CD4-positive, CD25-positive, alpha-beta regulatory T cell (primary cell): ENCODE measurements at places on chromosomes 2 and 18.

DNA sequence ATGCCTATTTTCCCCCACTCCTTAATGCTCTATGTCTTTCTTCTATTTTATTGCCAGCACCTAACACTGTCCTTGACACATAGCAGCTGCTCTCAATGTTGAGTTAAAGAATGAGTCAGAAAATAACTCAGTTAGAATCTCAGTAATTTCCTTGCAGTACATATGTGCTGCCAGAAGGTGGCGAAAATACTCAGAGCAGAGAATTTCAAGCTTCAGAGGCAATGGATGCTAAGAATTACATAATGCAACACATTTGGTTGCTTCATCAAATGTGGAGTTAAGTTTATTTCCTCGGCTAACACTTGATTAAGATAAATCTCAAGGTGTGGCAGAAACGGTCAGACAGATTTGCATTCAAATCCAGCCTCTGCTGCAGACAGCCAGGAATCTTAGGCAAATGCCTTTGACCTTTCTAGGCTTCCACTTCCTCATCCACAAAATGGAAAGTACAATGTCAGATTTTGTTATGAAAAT is 105.6 kb downstream of the VSNL1 start:
- peak; percentile 41 for DNase-seq

DNA sequence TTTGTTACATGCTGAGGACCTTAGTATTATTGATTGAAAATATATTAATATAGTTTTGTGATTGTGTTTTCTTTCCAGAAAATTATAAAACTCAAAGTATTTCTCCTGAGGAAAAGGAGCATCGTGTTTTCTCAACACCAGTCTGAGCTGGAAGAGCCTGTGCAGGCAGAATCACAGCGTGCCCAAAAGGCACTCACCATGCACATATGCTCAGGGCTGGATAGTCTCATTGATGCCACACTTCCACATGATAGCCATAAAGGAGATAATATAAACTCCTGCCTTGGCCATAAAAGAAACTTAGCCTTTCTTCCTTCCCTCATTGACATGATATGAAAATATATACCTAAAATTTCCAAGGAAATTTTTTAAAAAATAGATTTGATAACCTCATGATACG is 4.0 kb downstream of the PDE1A start:
- no peak for DNase-seq

- DNase-seq = no peak
Observed at GRCh38 chr18:50788284-50788683, 31.5 kb downstream of the MRO start.

GRCh38 chr2:31234683-31235503 is 941 bp downstream of the EHD3 start:
- no peak for DNase-seq

- no peak for DNase-seq
Observed at GRCh38 chr2:130776550-130776949, 21.2 kb downstream of the AMER3 start.

GRCh38 chr18:6983366-6983765 is 134.2 kb downstream of the LAMA1 start:
- no peak for DNase-seq

DNA sequence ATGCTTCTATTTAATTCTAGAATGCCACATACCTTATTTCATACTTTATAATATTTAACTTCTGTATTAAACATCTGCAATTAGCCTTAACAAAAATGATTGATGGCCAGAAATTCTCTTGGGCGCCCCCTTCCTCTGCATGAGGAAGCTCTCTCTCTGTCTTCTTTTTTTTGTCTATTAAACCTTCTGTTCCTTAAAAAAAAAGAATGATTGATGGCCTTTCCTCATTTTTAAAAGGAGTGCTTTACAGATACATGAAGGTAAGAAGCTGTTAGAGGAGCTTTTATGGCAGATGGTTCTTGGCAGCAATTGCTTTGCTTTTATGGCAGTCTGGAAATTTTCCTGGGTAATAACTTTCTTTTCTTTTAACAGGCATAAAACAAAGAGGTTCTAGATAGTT is 526.9 kb downstream of the SLC4A3 start:
- DNase-seq = no peak

- no peak for DNase-seq
Observed at GRCh38 chr2:237408335-237409000, 5.5 kb downstream of the COL6A3 start.

GRCh38 chr2:44804406-44805265 is 136.9 kb upstream of the SIX3 start:
- DNase-seq = no peak

DNA sequence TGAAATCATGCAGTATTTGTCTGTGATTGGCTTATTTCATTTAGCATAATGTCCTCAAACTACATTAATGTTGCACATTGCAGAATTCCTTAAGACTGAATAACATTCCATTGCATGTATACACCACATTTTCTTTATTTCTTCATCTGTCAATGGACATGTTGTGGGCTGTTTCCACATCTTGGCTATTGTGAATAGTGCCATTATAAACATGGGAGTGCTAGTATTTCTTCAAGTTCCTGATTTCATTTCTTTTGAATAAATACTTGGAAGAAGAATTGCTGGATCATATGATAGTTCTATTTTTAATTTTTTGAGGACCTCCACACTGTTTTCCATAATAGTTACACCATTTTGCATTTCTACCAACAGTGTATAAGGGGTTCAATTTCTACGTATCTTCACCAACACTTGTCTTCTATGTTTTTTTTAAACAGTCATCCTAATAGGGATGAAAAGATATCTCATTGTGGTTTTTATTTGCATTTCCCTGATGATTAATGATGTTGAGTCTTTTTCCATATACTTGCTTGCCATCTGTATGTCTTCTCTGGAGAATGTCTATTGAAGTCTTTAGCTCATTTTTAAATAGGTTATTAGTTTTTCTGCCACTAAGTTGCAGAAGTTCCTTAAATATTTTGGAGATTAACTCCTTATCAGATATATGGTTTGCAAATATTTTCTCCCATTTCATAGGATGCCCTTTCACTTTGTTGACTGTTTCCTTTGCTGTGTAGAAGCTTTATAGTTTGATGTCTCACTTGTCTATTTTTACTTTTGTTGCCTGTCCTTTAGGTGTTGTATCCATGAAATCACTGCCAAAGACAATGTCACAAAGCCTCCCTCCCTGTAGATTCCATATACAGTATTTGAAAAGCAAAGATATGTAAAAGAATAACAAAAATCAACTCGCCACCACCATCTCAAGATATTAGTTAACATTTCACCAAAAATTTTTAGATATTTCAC is 14.6 kb downstream of the FBXO11 start:
- no peak for DNase-seq

GRCh38 chr2:126638746-126639145 is 17.2 kb upstream of the GYPC start:
- no peak for DNase-seq

GRCh38 chr2:221572821-221573429 is 821 bp upstream of the EPHA4 start:
- peak; percentile 40 for DNase-seq

DNA sequence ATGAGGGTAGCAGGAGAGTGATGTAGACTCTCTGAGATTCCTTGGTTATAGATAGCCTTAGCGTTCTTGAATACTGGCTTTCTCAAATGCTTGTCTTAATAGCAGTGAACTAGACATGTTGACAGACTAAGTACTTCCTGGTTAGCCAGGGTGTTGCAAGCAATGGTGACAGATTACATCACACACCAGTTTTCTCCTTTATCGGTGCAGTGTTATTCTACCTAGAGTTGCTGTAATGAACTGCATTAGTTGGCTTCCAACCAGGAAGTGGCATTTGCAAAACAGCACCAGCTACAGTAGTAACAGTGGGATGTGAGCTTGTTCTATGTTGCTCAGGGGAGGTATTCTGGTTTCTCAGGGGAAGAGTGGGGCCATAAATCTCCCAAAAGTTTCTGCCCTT is 582.2 kb upstream of the DDX18 start:
- DNase-seq = no peak

DNA sequence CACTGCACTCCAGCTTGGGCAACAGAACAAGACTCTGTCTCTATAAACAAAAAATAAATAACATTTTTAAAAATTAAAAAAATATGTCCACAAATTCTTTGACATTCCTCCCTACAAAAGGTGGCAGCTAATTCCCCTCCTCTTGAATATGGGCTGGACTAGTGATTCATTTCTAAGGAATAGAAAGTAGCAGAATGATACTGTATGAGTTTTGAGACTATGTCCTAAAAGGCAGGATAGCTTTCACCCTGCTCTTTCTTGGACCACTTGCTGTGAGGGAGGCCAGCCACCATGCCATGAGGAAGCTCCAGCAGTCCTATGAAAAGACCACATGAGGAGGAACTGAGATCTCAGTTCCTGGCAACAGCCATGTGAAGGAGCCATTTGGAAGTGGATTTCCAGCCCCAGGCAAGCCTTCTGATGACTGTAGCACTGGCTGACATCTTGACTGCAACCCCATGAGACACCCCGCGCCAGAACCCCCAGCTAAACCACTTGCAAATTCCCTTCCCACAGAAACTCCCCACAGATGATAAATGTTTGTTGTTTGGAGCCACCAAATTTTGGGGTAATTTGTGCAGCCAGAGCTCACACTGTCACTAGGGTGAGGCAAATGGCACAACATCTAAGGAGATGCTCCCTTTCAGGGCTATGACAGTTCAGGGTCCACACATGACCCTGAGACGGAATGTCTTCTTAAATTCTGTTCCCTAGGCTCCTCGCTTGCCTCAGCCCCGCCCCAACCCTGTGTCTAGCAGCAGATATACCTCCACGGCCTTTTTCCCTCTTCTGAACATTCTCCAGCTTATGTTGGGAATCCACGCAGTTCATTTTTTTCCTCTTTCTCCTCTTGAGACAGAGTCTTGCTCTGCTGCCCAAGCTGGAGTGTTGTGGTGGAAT is 17.1 kb upstream of the ATOH8 start:
- DNase-seq = no peak

- no peak for DNase-seq
Observed at GRCh38 chr2:33636001-33636400, 36.9 kb upstream of the FAM98A start.

DNA sequence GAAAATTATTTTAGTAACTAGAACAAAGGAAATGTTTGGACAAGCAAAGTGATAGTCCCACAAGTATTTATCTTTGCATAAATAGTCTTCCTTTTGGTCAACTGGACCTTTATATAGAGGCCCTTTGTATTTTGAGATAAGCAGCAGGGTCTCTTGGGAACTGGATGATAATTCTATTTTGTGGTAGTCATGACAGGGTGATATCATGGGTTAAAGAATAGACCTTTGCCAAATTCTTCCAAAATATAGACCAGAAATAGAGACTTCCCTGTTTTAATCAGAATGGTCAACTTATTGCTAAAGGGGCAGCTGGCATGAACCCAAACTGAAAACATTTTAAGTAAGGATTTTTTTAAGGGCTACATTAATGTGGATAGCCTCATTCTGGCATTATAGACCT is 10.5 kb downstream of the PLEK start:
- DNase-seq = no peak
